ENCODE measurements at places on chromosomes 2 and 18. TPM values are rescaled to one million over a fixed set of nuclear protein-coding genes. Genes with fewer than 3 reads are reported as not detected.
A peak's percentile ranks its signal among the peaks of the same experiment; 100 is the strongest.

GRCh38 chr2:174588463-174588862 is 9.1 kb downstream of the WIPF1 start:
- H3K36me3 ChIP-seq = no peaks in the 10 kb centered on the region
- H3K27me3 ChIP-seq = no peaks in the 10 kb centered on the region
- no peak overlapping the region for H3K27ac ChIP-seq
- H3K4me1 ChIP-seq = peaks cover 2% of the 10 kb centered on the region
- DNase-seq = no peak

- no peaks in the 10 kb centered on the region for H3K27me3 ChIP-seq
- H3K4me3 ChIP-seq = no peak overlapping the region
- H3K27ac ChIP-seq = no peak overlapping the region
Observed at GRCh38 chr18:73842795-73843394, 304.7 kb downstream of the FBXO15 start.

- H3K4me1 ChIP-seq = no peaks in the 10 kb centered on the region
- no peaks in the 10 kb centered on the region for H3K27me3 ChIP-seq
- H3K4me3 ChIP-seq = no peak overlapping the region
Observed at GRCh38 chr2:84197901-84198300, 261.2 kb downstream of the SUCLG1 start.

DNA sequence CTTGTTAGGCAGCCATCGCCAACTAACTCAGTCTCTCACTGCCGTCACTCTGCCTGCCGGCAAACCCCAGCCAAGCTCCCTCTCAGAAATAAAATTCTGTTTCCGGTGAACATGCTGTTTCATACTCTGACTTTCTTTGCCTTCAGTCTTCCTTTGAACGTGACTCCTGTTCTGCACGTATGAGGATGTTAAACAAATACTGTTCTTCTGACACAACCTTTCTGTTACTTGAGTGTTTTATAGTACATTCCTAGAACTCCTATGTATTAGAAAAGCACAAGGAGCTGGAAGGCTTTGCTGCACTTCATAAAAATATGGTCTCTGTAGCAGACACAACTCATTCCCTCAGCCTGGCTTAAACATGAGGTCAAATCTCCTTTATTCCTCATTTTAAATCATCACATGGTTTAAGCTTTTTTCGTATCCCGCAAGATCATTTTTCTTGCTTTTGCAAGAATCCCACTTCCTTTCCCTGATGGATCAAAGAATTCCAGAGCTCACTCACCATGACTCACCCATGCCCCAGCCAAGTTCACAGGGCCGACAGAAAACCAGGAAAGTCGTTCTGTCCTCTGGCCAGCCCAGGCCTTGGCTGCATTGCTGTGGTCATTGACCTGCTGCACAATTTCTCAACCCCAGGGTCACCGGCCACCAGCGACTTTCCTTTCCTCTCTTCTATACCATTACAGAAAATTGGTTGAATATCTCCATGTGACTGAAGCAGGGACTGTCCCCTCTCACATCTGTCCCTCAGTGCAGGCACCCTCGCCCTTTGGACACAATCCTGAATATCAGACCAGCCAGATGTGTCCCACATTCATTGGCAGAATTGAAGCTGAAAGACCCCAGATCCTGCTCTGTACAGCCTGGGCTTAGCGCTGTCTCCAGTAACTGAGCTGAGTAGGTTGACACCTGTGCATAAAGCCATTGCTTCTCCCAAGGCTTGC is 183.1 kb upstream of the ARL4C start:
- peaks cover 5% of the 10 kb centered on the region for H3K4me1 ChIP-seq
- H3K27me3 ChIP-seq = no peaks in the 10 kb centered on the region
- peak; percentile 94 for DNase-seq
- H3K36me3 ChIP-seq = no peaks in the 10 kb centered on the region
- no peak overlapping the region for H3K4me3 ChIP-seq

GRCh38 chr2:141529659-141530058 is 601.2 kb downstream of the LRP1B start:
- H3K4me1 ChIP-seq = peaks cover 15% of the 10 kb centered on the region
- H3K36me3 ChIP-seq = no peaks in the 10 kb centered on the region
- peaks cover 8% of the 10 kb centered on the region for H3K27me3 ChIP-seq
- no peak for DNase-seq
- no peak overlapping the region for H3K27ac ChIP-seq

DNA sequence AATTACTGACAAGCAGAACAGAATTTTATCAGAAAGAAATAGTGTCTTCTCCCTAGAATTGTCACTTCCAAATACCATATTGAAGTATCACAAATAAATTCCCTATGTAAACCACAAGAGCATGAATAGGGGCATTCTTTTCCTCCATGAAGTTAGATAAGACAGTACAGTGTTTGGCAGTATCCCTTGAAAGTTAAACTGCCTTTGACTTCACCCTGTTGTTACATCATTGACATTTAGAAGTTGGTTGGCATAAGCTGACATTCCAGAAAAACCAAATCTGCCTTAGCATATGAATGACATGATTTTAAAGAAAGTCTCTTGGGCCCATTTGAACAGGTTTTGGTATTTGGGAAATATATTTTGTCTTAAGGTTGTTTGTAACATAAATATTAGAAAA is 50.2 kb upstream of the OSR1 start:
- no peak overlapping the region for H3K4me3 ChIP-seq
- peak; percentile 80 for DNase-seq
- no peaks in the 10 kb centered on the region for H3K36me3 ChIP-seq
- H3K27me3 ChIP-seq = no peaks in the 10 kb centered on the region

TMEM87B gene
- total RNA-seq = 4.6 TPM

ACMSD gene
- total RNA-seq = not detected

FEV gene
- total RNA-seq = not detected

GRCh38 chr18:58325494-58325893 is 281.5 kb downstream of the NEDD4L start:
- H3K27me3 ChIP-seq = no peaks in the 10 kb centered on the region
- DNase-seq = no peak
- no peak overlapping the region for H3K27ac ChIP-seq
- H3K4me1 ChIP-seq = no peaks in the 10 kb centered on the region
- no peak overlapping the region for H3K4me3 ChIP-seq
- H3K36me3 ChIP-seq = peaks cover 7% of the 10 kb centered on the region

GRCh38 chr2:29139731-29140130 is 24.5 kb downstream of the CLIP4 start:
- no peak overlapping the region for H3K4me3 ChIP-seq
- no peaks in the 10 kb centered on the region for H3K4me1 ChIP-seq
- H3K36me3 ChIP-seq = no peaks in the 10 kb centered on the region
- H3K27ac ChIP-seq = no peak overlapping the region
- H3K27me3 ChIP-seq = no peaks in the 10 kb centered on the region

SLC9A4 gene
- total RNA-seq = not detected

GRCh38 chr2:235129850-235130249 is 178.0 kb downstream of the SH3BP4 start:
- H3K27ac ChIP-seq = no peak overlapping the region
- peaks cover 13% of the 10 kb centered on the region for H3K27me3 ChIP-seq
- no peaks in the 10 kb centered on the region for H3K4me1 ChIP-seq
- H3K36me3 ChIP-seq = no peaks in the 10 kb centered on the region
- no peak overlapping the region for H3K4me3 ChIP-seq
- DNase-seq = peak; percentile 34

GCG gene
- not detected for total RNA-seq

HSBP1L1 gene
- total RNA-seq = 6.3 TPM

SS18 gene
- 148 TPM for total RNA-seq

RBM44 gene
- 0.67 TPM for total RNA-seq

GRCh38 chr2:65199891-65200290 is 27.7 kb upstream of the ACTR2 start:
- H3K4me3 ChIP-seq = no peak overlapping the region
- no peaks in the 10 kb centered on the region for H3K36me3 ChIP-seq
- no peaks in the 10 kb centered on the region for H3K27me3 ChIP-seq
- peaks cover 6% of the 10 kb centered on the region for H3K4me1 ChIP-seq

PTPN2 gene
- total RNA-seq = 24.7 TPM

DNA sequence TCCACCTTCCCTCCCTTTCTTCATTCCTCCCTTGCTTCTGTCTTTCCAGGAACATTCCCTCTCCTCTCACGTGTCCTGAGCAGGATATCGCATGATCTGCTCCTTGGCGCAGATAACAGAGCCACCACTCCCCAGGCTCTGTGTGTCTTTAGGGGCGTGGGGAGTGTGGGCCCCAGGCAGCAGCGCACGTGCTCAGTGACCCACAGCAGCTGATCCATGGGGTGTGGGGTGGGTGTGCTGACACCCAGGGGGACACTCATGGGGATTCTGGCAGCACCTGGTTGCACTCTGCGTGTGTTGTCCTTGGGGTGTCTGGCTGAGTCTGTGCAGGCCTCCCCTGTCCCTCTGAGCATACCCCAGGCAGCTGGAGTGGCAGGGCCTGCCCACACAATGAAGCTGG is 9.9 kb upstream of the FOSL2 start:
- no peak for DNase-seq
- H3K27ac ChIP-seq = peak overlapping the region; percentile 64
- H3K27me3 ChIP-seq = no peaks in the 10 kb centered on the region
- H3K36me3 ChIP-seq = no peaks in the 10 kb centered on the region

PROKR1 gene
- total RNA-seq = 0.04 TPM

- DNase-seq = no peak
- H3K27me3 ChIP-seq = no peaks in the 10 kb centered on the region
- H3K4me1 ChIP-seq = no peaks in the 10 kb centered on the region
- H3K36me3 ChIP-seq = no peaks in the 10 kb centered on the region
- no peak overlapping the region for H3K27ac ChIP-seq
- no peak overlapping the region for H3K4me3 ChIP-seq
Observed at GRCh38 chr2:180630756-180631155, 349.6 kb upstream of the UBE2E3 start.

CAVIN2 gene
- 0.74 TPM for total RNA-seq

- no peaks in the 10 kb centered on the region for H3K27me3 ChIP-seq
- H3K36me3 ChIP-seq = no peaks in the 10 kb centered on the region
- no peaks in the 10 kb centered on the region for H3K4me1 ChIP-seq
Observed at GRCh38 chr2:198044777-198045176, 240.4 kb downstream of the PLCL1 start.

- H3K27me3 ChIP-seq = no peaks in the 10 kb centered on the region
- H3K4me1 ChIP-seq = no peaks in the 10 kb centered on the region
- H3K27ac ChIP-seq = no peak overlapping the region
- H3K4me3 ChIP-seq = no peak overlapping the region
- no peaks in the 10 kb centered on the region for H3K36me3 ChIP-seq
Observed at GRCh38 chr18:12776821-12777471, 74.1 kb downstream of the PSMG2 start.

GRCh38 chr2:39135690-39136259 is 14.9 kb upstream of the SOS1 start:
- H3K36me3 ChIP-seq = no peaks in the 10 kb centered on the region
- H3K27ac ChIP-seq = no peak overlapping the region
- no peak overlapping the region for H3K4me3 ChIP-seq
- peaks cover 14% of the 10 kb centered on the region for H3K4me1 ChIP-seq
- DNase-seq = no peak

- peaks cover 22% of the 10 kb centered on the region for H3K4me1 ChIP-seq
- peaks cover 53% of the 10 kb centered on the region for H3K36me3 ChIP-seq
- no peaks in the 10 kb centered on the region for H3K27me3 ChIP-seq
- peak overlapping the region; percentile 68 for H3K27ac ChIP-seq
- H3K4me3 ChIP-seq = no peak overlapping the region
Observed at GRCh38 chr2:105391058-105391627, 7.7 kb downstream of the FHL2 start.

- H3K4me3 ChIP-seq = no peak overlapping the region
- H3K4me1 ChIP-seq = no peaks in the 10 kb centered on the region
- no peaks in the 10 kb centered on the region for H3K36me3 ChIP-seq
Observed at GRCh38 chr2:20482725-20483124, 35.9 kb downstream of the RHOB start.

LRRTM1 gene
- 18.0 TPM for total RNA-seq

DNA sequence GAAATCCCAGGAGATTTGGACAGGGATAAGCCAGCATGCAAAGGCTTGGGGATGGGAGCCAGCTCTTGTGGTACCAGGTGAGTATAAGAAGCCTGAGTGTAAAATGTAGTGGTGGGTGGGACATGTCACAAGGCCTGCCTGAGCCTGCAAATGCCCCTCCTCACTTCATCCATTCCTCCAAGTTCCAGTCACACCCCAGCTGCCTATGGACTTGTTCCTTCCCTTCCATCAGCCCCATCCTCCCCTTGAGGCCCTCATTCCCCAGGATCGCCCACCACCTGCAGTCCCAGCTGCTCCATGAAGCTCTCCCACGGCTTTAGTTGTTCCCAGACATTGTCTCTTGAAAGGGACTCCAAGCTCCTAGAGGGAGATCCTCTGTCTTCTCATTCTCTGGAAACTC is 81.5 kb downstream of the MARCO start:
- H3K4me1 ChIP-seq = no peaks in the 10 kb centered on the region
- H3K36me3 ChIP-seq = no peaks in the 10 kb centered on the region
- DNase-seq = no peak

GRCh38 chr2:169815849-169816248 is 8.9 kb downstream of the METTL5 start:
- peaks cover 39% of the 10 kb centered on the region for H3K36me3 ChIP-seq
- no peak overlapping the region for H3K27ac ChIP-seq

DNA sequence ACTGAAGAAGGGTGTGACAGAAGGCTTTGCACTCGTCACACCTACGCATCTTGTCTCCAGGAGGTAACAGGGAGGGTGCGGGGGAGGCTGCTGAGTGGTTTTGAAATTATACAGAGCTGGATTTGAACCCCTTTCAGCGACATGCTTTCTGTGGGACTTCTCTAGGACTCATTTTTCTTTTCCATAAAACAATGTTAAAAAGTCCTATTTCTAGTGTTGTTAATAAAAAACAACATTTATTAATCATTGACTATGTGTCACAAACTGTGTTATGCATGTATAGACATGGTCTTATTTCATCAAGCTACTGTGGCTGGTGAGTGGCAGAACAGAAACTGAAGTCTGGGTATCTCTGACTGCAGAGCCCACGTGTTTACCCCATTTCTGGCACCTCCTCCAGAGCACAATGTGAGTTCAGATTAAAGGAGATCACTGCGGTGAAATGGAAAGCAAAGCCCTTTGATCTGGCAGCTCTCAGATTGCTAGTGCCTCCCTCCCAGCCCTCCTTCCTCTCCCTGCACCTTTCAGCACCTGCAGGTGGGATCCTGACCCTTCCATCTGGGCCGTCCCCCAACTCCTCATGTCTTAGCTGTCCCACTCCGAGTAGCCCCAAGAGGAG is 315.5 kb upstream of the MYT1L start:
- H3K4me1 ChIP-seq = peaks cover 7% of the 10 kb centered on the region
- no peaks in the 10 kb centered on the region for H3K36me3 ChIP-seq

DNA sequence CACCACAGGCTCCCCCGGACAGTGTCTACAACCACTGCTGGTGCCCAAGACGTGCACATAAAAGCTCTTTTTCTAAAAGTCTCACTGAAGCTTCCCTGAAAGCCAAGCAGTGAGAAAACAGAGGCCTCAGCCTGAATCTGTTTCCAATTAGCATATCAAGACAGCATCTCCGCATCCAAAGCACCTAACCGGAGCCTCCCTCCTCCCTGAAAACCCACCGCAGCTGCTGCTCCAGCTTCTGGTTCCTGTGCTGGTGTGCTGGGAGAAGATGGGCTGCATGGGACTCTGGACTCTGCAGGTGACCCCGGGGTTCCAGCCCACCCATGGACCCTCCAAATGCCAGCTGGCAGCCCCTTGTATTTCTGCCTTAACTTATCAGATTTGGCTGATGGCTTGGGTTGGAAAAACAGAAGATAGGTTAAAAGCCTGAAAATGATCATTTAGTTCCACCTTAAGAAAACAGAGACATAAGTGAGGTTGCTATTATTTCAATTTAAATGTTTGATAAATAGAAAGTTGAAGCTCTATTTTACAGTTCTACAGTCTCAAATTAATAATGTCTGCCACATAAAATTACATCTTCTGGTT is 103.3 kb downstream of the TMEM18 start:
- no peak overlapping the region for H3K27ac ChIP-seq
- H3K4me1 ChIP-seq = no peaks in the 10 kb centered on the region
- DNase-seq = no peak
- no peaks in the 10 kb centered on the region for H3K36me3 ChIP-seq

GRCh38 chr2:221467610-221468009 is 104.5 kb downstream of the EPHA4 start:
- peaks cover 22% of the 10 kb centered on the region for H3K4me1 ChIP-seq
- peak; percentile 48 for DNase-seq
- H3K4me3 ChIP-seq = no peak overlapping the region
- H3K27ac ChIP-seq = peak overlapping the region; percentile 1
- no peaks in the 10 kb centered on the region for H3K36me3 ChIP-seq

Measured in cardiac muscle cell (in vitro differentiated cells and primary cell).